CD8-positive, alpha-beta T cell (primary cell): ENCODE measurements at places on chromosomes 12 and 14.

DNA sequence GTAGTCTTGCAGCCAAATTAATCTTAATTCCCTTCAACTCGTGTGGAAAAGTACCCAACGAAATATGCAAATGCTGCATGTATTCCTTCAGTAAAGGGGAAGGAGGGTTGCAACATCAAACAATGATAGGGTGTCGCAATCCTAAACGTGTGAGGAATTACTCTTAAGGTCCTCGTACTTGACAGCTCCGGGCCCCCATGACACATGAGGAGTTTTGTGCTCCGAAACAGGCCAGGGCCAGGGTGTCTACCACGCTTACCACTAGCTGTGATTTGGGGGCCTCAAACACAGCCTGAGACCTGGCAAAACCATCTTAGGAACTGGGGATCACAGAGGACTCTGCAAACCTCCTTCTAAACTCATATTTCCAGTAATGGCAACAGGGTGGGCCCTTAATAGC is 20.4 kb downstream of the FOS start:
- DNase-seq = no peak

- DNase-seq = no peak
Measured at GRCh38 chr12:57309420-57309819, 58.4 kb upstream of the STAC3 start.

- no peak for DNase-seq
Measured at GRCh38 chr12:98896938-98897337, 251.8 kb downstream of the APAF1 start.

DNA sequence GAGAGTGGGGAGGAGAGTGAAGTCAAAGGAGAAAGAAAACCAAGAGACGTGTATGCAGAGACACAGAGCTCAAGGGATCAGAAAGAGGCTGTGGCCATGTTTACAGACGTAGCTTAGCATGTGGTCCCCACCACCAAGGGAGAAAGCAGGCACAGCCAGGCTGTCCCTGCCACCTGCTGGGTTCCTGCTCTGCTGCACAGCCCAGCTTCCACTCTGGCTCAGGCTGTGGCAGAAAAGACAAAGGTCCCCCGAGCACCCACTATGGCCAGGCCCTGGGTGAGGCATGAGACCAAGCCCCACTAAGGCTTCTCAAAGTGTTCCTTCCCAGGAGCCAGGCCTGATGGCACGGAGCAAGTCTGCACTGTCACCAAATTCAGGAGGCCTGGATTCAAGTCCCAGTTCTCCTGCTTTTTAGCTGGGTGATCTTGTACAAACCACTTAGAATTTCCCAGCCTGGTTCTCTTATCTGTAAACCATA is 25.9 kb upstream of the COL2A1 start:
- no peak for DNase-seq

DNA sequence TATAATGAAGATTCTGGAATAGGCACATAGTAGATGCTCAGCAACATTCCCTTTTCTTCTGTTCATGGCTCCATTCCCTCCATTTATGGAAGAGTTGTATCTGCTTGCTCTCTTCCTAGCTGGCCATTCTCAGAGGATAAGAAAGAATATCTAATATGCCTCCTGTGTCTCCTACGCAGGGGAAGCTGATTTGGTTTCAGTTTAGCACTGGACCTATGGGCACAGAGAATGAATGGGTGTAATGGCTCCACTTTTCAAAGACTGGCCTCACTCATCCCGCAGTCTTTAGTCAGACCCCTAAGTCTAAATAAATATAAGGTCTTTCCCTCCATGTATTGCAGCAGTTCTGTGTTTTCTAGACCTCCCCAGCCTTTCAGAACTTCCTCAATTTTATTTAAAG is 2.0 kb downstream of the PKP2 start:
- DNase-seq = no peak

- DNase-seq = no peak
Measured at GRCh38 chr14:77023001-77023996, 5.2 kb downstream of the IRF2BPL start.

DNA sequence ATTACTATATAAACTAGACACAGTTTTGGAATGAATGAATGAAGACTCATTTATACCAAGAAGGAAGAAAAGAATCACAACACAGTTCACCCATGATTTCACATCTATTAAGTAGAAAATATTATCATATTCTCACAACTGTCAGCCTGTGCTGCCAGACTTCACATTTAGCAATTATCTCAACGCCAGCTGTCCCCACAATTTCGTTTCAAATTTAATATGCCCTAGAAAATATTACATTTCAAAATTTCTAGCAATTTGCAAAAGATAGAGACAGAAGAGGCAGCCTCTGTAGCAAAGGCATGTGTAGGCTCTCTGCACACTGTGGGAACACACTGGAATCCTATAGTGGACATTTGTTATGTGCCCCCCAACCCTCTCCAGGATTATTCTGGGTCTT is 83.6 kb downstream of the ANKS1B start:
- DNase-seq = no peak

- DNase-seq = peak; percentile 56
Measured at GRCh38 chr14:97177016-97177415, 379.8 kb downstream of the VRK1 start.

- DNase-seq = no peak
Measured at GRCh38 chr14:76759589-76759988, 1.7 kb upstream of the VASH1 start.

GRCh38 chr14:94584591-94585280 is 3.5 kb downstream of the SERPINA5 start:
- DNase-seq = no peak

GRCh38 chr14:70955543-70956480 is 48.6 kb downstream of the PCNX1 start:
- DNase-seq = peak; percentile 78

DNA sequence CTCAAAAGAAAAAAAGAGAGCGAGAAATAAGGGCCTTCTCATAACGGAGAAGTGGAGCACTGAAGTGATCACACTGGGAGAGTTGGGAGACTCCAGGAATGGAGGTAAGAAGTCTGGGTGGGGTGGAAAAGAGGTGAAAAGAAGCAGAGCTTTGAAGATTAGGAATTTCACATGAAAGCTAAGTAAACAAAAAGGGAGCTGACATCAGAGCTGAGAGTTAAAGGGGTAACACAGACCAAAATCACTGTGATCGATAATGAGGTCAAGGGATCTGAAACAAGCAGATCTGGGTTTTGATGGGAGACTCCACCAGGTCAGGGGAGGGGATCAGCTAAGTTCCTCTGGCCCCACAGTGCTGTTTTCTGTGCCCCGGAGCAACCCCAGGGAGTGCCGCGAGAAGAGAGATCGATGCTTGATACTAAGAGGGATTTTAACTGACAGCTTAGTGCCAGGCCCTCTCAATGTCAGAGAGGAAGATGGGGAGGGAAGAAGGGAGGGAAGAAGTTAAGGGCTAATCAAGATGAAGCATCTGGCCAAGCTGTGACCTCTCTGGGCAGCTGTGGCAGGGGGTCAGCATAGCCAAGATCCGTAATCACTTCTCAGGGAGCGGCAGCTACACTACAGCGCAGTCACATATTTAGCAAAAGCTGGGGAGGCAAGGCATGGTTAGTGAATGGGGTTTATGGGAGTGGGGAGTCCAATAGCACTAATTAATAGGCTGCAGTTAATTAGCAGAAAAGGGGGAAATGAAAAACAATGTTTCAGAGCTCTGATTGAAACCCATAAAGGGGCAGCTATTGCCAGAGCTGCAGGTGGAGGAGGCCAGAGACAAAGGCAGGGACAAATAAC is 8.0 kb downstream of the AQP6 start:
- no peak for DNase-seq

GRCh38 chr12:57838594-57839302 is 7.8 kb downstream of the CTDSP2 start:
- DNase-seq = no peak

DNA sequence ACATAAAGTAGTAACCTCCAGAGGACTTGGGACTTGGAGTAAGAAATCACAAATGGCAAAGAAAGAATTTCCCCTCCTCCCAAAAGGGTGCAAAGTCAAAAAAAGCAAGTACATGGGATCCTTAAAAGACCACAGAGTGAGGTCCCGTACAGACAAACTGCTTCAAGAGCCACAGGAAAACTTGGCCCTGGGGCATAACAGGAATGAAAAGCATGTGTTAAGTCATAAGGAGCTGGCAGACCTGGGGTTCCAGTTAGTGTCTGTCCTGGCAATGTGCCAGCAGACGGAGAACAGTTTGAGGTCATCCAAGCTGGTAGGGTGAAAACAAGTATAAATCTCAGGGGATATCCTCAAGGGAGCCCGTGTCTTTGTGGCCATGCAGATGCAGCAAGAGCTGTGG is 73.2 kb downstream of the HSD17B6 start:
- DNase-seq = no peak

DNA sequence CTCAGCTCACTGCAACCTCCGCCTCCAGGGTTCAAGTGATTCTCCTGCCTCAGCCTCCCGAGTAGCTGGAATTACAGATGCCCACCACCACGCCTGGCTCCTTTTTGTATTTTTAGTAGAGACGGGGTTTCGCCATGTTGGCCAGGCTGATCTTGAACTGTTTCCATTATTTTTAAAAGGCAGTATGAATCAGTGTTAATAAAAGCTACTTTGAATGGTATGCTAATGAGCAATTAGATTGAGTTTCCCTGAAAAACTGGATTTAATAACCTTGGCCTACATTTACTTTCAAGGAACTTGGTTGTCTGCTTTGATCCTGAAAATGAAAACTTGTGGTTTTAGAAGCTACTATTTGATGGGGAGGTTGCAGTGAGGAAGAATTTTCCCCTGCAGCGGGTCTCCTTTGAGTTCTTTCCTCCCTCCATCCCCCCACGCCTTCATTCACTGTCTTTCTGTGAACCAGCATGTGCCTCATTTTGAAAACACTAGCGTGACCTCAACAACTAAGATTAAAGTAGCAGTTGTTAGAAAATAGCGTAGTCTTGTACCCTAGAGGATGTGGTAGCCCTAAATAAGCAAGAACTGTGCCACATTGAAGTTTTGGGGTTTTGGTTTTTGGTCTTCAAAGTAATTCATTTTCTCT is 17.8 kb upstream of the RPS6KA5 start:
- peak; percentile 22 for DNase-seq

DNA sequence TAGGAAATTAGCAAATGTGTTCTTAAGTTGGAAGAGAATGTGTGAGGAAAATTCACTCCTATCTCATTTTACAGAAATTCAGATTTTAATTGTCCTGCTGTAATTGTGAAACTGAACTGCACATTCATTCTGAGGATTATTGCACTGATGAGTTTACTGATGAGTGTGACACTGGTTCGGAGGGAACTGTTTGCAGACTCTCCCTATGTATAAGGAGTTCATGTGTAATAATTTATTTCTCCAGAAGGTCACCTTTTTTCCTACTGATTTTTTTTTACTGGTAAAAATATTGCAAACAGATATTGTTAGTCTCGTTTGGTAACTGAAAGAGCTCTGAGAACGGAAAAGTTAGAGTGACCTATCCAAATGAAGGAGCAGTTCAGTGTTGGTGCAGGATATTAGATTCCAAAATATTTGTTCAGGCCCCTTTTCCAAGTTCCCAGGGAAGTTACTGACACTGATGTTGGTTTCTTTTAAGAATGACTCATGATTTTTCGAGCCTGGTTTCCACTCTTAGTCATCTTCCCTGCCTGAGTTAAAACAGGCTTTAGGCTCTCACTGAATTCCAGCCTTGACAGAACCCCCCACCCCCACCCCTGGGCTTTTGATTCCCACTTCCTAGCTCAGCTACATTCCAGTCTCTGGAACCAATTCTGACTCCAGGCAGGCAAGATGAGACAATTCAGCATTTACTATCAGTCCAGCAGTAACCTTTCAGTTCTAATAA is 18.4 kb downstream of the ANO6 start:
- DNase-seq = no peak

- no peak for DNase-seq
Measured at GRCh38 chr14:74389980-74390379, 36.0 kb downstream of the SYNDIG1L start.

- no peak for DNase-seq
Measured at GRCh38 chr12:112199136-112199535, 73.8 kb downstream of the TRAFD1 start.

DNA sequence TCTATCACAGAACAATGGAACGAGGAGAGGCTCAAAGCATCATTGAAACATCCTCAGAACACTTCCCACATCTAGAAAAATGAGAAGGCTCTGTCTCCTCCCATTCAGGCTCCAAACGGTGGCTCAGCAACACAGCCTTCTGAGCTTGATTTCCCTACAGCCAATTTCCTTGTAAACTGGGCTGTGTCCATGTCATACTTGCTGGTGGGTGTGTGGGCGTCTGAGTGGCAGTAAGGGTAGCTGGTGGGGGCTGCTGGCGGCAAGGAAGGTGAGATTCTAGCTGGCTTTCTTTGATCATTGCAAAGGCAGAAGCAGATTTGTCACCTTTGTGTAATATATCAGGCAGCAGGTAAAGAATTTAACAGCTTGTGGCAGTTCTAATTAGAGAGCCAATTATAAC is 163.7 kb downstream of the CALM1 start:
- no peak for DNase-seq

DNA sequence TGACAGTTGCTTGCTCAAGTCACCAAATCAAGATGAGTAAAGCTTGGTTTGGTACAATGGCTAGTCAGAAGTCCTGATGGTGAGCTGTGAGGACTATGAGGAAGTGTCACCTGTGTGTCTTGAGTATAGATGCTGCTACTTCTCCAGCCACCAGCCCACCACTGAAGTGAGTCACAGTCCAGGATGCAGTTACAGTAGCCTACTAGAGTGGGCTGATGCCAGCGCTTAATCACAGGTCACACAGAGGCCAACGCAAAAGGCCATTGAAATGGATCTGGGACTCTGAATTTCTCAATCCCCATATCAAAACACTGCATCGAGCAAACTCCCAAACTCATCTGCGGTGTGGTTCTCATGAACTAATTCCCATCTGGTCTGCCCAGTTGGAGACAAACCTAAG is 223.1 kb downstream of the ANO6 start:
- DNase-seq = no peak

DNA sequence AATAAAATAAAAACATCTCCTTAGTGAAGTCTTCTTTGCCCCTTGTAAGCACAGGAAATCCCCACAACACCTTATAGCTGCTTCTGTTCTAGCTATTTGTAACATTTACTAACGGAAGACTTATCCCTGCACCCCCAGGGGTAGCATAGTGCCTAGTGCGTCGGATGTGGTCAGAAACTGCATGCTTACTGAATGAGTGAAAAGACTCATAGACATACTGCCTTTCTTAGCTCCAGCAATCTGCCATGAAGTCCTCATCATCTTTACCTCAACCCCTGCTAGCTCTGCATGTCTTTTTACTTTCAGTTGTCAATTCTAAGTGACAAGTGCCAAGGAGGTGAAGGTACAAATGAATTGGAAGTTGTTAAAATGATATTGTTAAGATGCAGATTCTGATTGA is 12.9 kb downstream of the RIOX1 start:
- no peak for DNase-seq

- no peak for DNase-seq
Measured at GRCh38 chr12:5163661-5164060, 120.0 kb downstream of the KCNA5 start.

GRCh38 chr12:98698603-98699463 is 53.7 kb downstream of the APAF1 start:
- peak; percentile 50 for DNase-seq
